ENCODE measurements at places on chromosomes 2 and 18.

DNA sequence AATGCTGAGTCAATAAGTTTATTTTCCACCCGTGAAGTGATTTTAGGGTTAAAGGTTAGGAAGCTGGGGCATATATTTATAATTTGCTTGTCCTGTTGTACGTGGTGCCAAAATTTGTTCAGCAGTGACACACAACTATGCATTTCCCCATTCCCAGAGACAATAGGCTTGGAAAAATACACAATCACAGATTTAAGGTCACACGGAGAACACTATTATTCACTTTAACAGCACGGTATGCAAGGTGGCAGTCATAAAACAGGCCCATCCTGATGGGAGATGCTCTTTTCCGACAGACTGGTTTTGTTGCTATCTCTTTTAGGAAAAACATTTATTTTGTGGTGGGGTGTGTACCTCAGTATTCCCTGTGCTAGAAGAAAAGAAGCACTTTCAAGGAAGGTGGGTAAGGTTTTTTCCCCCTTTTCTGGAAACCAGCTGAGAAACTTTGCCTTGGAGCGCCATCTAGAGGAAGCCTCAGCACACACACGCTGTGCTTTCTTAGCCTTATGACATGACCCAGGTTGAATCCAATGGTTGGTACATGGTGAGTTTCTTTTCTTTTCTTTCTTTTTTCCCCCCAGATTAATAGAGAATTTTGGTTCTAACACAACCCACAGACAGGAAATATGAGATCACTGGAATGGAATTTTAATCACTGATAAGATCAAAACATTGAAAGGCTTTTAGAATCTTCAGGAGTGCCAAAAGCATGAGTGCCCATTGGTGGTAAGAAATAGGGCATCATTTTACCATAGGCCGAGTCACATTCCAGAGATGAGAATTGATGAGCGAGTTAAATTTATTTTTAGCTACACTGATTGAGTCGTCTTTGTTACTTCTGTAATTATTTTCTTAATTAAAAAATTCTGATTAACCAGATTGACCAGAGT lies 332.1 kb downstream of the AGPS start:
- peak; percentile 36 for DNase-seq

GRCh38 chr2:143905587-143905986 lies 614.3 kb downstream of the ZEB2 start:
- DNase-seq = no peak

GRCh38 chr2:182366628-182367027 lies 60.2 kb downstream of the PDE1A start:
- no peak for DNase-seq

- DNase-seq = no peak
Measured at GRCh38 chr2:124810132-124810531, 785.0 kb downstream of the CNTNAP5 start.

DNA sequence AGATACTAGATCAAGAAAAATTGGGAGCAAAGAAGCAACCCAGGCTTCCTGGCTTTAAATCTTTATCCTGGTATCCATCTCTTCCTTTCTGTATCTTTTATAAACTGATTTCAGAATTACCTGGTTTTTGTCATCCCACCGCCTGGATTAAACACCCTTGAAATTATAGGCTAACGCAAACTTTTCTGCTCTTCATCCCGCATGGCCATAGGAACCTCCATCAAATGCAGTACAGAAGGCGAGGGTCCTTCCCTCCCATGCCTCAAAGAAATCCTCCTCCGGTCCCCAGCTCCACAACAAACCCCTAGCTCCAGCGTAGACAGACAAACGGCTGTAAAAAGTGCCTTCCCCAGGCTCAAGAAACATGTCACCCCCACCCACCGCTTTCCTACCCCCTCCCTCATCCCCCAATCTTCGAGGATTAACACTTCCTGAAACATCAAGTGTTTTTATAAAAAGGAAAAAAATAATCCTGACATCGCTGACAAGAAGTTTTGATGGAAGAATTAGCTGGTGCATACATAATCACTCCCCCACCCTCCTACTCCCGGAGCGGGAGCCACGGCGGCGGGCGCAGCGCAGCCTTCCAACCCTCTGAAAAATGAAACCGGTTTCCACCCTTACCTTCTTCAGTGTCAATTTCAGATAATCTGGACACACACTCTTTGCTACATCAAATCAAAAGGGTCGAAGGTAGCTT lies 7.6 kb downstream of the DLX1 start:
- no peak for DNase-seq

DNA sequence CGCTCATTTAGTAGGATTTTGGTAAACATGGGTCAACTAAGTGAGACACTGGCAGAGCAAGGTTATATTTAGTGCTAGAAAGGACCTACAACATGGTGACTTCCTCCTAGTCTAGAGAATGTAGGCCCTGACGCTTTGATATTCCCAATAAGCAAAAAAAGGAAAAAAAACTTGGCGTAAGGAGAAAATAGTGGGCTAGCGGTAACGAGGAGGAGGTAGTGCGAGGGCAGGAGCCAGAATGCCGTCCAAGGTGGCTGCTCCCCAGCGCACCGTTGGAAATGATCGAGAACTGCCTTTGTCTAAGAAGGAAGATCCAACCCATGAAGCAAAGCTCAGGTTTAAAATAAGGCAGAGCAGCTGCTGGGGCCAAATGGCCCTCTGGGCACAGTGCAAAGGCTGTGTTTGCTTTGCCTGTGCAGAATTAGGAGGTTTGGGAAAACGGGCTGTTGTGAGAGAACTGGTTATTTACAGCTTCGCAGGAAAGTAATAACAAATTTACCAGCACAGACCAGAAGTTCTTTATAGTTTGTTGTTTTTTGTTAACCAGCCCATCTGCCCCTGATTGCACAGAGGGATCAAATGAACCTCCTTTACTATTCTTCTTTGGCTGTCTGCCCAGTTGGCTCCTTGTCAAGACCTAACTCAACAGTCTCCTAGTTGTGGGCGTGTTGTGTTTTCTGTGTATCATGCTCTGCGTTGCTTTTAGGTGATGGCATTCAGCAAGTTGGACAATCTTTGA lies 86.6 kb downstream of the ITGB1BP1 start:
- no peak for DNase-seq

DNA sequence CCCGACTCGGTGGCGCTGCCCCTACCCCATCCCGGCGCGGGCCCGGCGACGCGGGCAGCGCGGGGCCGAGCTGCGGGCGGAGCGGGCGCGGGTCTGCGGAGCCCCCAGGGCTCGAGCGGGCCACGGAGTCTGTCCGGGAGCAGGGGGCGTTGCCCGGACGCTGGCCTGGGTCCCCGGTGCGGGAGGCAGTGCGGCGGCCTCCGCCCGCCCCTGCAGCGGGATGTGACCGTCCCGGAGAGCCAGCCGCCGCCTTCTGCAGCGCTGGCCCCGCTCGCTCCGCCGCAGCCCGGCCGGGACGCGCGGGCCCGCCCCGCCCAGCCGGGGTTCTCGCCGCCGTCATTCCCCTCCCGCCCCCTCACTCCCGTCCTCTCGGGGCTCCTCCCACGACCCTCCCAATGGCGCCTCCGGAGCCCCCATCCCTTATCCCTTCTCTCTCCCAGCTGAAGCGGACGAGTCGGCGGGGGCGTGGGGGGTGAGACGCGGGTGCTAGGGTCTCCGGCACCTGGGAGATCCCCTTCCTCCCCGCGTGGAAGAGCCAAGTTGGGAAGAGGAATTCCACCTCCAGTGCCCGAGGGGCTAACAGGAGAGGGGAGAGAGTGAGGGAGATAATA lies at the start of gene FNDC4:
Gene FNDC4, minus strand, starts transcription at position 257 of the 611 bp plus-strand sequence. CDS start 521 bp downstream, outside the sequence.
- DNase-seq = peak; percentile 17

- peak; percentile 35 for DNase-seq
Measured at GRCh38 chr2:28276076-28276618, 116.5 kb upstream of the FOSL2 start.

DNA sequence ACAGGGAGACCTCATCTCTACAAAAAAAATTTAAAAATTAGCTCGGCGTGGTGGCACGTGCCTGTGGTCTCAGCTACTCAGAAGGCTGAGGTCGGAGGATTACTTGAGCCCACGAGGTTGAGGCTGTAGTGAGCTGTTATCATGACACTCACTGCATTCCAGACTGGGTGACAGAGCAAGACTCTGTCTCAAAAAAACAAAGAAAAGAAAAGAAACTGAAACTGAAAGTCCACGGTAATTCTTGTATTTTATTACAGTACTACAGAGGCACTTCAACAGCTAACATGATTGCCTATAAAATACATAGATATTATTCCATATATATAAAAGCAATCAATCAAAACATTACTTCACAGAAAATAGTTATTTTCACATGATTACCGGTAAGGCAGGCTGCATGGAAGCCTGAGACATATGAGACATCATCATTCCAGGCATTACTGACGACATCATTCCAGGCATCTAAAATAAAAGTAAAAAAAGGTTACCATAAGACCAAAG lies 23.1 kb downstream of the PRPF40A start:
- peak; percentile 58 for DNase-seq

- no peak for DNase-seq
Measured at GRCh38 chr2:191318729-191319078, 73.5 kb downstream of the MYO1B start.

DNA sequence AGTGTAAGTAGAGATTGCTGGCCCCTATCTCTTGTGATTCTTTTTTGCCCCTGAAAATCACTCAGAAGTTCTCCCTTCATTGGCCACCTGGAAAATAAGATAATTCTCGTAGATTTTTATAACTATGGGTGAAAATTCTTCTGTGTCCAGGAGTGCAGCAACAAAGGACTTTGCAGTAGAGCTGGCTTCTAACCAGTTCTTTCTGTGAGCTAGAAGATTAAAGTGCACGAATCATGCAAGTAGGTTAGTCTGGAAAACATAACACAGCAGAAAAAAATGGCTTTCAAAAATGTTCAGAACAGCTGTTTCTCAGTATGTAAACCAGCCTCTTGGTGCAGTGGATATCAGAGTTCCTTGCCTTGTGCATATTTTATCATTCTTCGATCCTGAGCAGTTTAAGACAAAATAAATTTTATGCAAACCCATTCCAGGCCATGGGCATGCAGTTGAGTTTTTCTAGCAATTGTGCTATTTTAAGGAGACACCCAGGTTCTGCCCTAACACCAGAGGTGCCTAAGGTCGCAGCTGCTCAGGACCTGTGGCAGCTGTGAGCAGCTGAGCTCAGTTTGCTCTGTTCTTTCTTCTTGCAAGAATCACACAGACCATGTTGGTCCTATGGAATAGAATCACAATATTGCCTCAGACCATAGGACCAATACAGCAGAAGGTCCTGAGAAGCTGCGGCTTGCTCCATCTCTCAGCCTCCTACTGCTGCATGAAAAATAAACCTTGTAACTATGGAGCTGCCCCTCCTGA lies 80.9 kb upstream of the BCL2L11 start:
- no peak for DNase-seq

GRCh38 chr18:27211569-27211968 lies 26.5 kb upstream of the CHST9 start:
- no peak for DNase-seq

DNA sequence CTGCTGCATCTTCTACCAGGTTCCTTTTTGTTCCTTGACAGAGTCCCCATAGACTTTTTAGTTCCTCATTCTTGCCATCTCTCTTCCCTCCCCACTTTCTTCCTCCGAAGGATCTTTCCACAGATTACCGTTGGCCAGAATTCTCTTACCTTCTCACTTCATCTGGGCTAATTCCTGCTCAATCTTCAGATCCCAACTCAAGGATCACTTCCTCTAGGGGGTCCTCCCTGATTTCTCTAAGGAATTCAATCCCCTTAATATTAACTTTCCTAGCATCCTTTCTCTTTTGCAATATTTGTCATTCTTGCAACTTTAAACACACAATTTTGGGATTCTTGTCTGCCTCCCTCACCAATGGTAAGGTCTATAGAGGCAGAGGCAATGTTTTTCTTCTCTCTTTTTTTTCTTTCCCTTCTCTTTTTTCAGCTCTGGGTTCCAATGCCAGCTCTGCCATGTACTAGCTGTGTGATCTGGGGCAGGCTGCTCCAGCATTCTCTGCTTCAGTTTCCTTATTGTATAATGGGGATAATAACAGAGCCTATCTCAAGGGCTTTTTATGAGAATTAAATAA lies 5.4 kb upstream of the KCNE4 start:
- no peak for DNase-seq

- DNase-seq = no peak
Measured at GRCh38 chr18:47280121-47280520, 28.7 kb upstream of the SKOR2 start.

DNA sequence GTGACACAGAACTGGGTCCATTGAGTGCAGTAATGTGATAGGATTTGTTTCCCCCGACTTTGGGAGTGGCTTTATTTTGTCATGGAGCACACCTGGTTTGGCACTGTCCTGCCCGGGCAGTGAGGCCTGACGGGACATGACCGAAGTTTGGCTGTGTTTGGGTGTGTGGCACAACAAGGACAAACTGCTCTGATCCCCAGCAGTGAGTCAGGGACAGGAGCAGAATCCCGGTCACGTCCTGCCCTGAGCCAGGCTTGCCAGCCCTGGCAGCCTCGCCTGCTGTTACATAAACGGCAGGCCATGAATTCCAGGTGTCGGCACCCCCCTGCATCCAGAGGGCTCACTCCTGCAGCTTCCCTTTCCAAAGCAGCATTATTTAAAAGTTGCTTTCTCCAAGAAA lies 45.7 kb downstream of the IMPA2 start:
- no peak for DNase-seq

- no peak for DNase-seq
Measured at GRCh38 chr2:70678576-70679143, 89.3 kb downstream of the ADD2 start.

DNA sequence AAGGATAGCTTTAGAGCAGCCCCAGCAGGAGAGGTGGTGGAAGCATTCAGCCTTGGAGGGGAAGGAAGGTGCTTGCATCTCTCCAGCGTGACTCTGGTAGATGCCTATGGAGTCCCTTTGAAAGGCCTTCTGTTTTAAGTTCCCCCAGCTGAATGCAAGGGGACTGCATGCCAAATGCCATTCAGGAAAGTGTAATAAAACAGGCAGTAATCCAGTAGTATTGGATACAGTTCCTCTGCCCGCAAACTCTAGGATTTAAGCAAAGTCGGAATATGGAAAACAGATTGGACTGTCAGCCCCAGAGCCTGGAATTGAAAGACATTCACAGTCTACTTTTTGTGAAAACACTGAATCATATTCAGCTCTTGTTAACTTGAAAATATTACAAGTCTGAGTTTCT lies 125.2 kb upstream of the GAREM1 start:
- no peak for DNase-seq

DNA sequence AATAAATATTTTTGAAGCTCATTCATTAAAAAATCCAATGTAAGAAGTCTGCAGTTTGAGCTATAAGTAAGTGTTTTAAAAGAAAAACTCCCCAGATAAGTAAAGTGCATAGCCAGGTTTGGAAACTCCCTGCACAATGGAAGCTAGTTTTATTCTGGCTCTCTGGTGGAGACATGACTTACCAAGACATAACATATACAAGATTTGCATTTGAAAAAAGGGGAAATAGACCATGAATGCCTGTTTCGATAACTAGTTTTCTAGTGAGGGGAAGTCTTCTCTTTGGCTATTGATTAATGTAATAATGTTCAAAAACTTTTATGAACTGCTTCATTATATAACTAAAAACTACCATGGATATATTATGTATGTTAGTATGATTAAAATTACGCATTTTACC lies 435.2 kb downstream of the ARHGAP15 start:
- DNase-seq = no peak

- DNase-seq = no peak
Measured at GRCh38 chr2:142415461-142415860, 284.6 kb upstream of the LRP1B start.

Measured in activated naive CD4-positive, alpha-beta T cell treated with Interleukin-2 at 50 U/mL for 16 hours (primary cell).